NCI-H510A (cell line): ENCODE measurements at places on chromosomes 11 and 22.
A peak's percentile ranks its signal among the peaks of the same experiment; 100 is the strongest.

DNA sequence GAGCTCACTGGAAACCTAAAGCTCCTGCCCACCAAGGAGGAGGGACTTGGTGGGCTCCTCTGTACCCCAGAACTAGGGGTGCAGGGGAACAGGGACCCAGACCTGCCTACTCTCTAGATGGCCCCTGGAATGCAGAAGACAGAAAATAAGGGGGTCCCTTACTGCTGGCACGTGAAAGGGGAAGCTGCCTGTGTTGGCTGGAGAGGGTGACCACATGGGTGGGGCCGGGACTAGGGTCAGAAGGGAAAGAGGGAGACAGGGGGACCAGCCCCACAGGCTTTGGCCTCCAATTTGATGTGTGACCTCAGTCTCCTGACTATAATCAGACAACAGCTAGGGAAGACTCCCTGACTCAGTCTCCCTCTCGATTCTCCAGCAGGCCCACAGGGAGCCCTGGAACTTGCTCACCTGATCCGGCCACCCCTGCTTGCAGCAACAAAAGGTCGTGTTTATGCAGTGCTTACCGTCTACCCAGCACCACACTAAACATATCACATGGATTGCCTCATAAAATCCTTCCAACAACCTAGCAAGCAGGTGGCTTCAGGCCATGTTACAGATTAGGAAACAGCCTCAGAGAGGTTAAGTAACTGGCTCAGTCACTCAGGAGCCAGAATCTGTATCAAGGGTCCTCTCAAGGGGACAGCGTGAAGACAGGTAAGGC lies 10.2 kb downstream of the ARAP1 start:
- no peak for DNase-seq

- peak; percentile 40 for DNase-seq
These were observed 19.1 kb downstream of the ST14 start for GRCh38 chr11:130178441-130179339.

GRCh38 chr22:38432264-38432663 lies 22.7 kb downstream of the KCNJ4 start:
- DNase-seq, result no peak

GRCh38 chr11:119666061-119666460 lies 62.9 kb downstream of the NECTIN1 start:
- no peak for DNase-seq

- no peak for DNase-seq
These were observed 39.9 kb upstream of the RAB1B start for GRCh38 chr11:66228521-66228920.

DNA sequence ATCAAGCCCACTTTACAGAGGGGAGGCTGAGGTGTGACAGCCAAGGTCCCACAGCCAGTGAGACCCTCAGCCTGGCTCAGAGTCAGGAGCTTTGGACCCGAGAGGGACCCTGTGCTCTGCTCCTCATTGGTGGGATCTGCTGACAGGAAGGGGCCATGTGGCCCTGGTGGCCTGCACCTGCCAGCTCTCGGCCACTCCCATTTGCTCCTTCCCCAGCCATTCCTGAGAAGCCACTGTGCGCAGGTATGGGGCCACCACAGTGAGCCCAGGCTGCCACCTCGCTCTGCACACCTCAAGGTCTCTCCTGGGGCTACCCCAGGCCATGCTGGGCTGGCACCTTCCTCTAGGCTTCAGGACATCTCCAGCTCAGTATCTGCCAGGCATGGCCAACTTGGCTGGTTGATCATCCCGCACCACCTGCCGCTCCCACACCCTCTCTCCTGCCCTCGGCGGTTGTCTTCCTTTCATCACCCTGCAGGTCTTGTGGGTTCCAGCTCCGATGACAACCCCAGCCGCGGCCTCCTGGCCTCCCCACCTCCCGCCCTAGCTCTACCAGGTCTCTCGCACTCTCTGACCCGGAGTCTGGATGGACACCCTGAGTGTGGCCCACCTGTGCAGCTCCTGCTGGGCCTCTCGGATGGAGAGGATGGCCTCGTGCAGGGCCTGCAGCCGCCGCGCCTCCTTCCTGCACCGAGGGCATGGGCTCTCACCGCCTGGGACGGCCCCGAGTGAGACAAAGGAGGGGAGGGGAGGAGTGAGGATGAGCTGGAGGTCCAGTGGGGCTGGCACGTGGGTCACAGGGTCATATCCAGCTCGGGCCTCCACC lies 32.2 kb upstream of the CARS1 start:
- DNase-seq, result no peak

DNA sequence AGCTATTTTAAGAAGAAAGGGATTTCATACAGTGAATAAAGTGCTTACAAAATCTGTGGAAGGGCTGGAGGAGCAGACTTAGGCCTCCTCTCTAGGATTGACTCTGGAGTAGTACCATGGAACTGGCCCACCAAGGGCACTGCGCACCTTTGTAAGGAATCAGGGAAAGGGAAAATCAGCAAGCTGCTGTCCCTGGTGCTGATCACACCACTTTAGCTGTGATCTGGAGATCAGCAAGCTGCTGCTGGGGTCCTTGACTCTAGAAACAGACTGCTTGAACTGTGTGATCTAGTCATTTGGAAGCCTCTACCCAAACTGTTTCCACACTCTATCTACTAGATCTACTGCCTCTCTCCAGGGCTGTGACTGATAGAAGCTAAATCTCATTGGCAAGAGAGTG lies 18.4 kb upstream of the TECTA start:
- DNase-seq, result no peak

GRCh38 chr22:44930711-44931035 lies 79.1 kb downstream of the PHF21B start:
- DNase-seq, result no peak

GRCh38 chr22:33853200-33854097 lies 66.8 kb downstream of the LARGE1 start:
- no peak for DNase-seq

DNA sequence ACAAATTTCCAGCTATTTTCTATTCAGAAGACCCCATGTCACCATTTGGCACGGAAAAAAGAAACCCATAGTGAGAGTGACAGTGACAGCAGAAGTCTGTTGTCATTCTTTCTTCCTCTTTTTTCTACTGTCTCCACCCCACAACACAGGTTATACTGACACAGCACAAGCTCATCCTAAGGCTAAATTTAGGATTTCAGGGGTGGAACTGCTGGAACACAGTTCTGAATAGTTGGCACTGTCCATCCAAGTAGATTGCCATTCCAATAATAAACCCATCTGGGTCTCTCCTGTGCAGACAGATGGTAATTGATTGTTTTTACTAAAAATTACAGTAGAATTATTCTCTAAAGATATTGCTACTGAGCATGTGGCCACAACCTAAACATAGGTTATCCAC lies 95.2 kb upstream of the C11orf87 start:
- DNase-seq, result no peak

DNA sequence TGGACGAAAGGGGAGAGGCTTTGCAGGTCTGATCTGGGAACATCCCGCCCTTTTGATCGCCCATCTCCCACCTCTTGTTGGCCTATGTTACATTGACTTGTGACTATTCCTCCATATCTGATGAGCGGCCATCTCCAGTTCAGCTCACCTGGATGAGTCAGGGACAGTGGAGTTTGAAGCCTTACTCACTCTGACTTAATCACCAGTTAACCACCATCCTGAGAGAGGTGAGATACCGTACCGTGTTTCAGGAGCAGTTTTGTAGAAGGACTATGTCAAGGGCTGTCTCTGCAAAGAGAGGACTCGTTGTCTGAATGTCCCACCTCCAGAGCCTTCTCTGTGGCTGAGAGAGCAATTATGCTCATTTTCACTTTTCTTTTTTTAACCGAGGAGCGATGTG lies 771.7 kb downstream of the NTM start:
- DNase-seq, result no peak

GRCh38 chr22:44807915-44808690 lies 55.7 kb downstream of the ARHGAP8 start:
- no peak for DNase-seq

- no peak for DNase-seq
These were observed 193.6 kb downstream of the CWF19L2 start for GRCh38 chr11:107263844-107264563.

DNA sequence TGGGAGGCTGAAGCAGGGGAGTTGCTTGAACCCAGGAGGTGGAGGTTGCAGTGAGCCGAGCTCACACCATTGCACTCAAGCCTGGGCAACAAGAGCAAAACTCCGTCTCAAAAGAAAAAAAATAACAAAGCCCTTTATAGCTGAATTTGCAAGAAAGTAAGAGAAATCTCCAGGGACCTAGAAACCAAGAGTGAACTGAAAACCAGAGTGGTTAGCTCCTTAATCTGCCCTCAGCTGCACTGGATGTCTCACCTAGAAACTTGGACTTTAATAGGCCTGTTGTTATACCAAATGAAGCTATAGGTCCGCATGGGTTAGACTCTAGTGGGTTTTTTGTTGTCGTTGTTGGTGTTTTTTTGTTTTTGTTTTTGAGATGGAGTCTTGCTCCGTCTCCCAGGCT lies 4.1 kb downstream of the NEU3 start:
- DNase-seq, result no peak

GRCh38 chr11:129973068-129973467 lies 29.6 kb downstream of the PRDM10 start:
- no peak for DNase-seq

DNA sequence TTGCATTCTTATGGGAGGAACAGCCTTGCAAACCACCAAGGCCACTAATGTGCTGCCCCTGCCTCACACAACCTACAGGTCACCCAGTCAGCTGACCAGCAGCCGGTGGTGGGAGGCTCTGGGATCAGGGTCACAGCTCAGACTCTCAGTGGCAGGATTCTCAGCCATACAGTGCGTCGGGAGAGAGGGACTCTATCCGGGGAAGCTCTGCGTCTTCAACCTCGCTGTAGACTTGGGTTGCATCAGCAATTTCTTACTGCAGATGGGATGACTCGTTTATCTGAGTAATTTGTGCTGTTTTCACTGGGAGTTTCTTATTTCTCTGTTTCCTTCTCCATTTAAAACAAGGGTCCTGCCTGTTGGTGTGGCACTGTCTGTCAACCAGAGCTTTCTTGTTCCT lies 257.7 kb downstream of the TBC1D22A start:
- DNase-seq, result no peak
